ENCODE measurements at places on chromosomes 11 and 22.

GRCh38 chr22:18083406-18083805 lies 5.6 kb downstream of the PEX26 start:
- H3K4me1 ChIP-seq, result peaks cover 34% of the 10 kb centered on the region
- DNase-seq, result no peak
- H3K36me3 ChIP-seq, result peaks cover 71% of the 10 kb centered on the region
- H3K27ac ChIP-seq, result no peak overlapping the region

DNA sequence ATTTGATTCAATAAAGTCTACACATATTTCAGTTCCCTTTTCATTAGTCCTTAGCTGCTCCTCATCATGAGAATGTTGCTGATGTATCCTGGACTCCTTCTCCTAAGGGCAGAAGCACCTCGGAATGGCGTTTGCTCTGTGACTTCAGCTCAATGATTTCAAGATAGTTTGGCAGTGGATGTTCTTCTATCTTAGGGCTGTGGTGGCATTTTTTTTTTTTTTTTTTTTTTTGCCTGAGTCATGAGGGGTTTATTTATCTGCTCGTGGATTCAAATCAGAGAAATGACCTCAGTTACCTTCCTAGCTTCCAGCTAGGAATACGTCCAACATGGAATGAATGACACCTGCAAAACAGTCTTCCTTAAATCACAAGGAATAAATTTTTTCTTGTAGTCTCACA lies 220.0 kb upstream of the ZBED5 start:
- H3K4me3 ChIP-seq, result no peak overlapping the region
- H3K27ac ChIP-seq, result no peak overlapping the region
- no peaks in the 10 kb centered on the region for H3K36me3 ChIP-seq
- no peak for DNase-seq
- H3K27me3 ChIP-seq, result peaks cover 2% of the 10 kb centered on the region

DNA sequence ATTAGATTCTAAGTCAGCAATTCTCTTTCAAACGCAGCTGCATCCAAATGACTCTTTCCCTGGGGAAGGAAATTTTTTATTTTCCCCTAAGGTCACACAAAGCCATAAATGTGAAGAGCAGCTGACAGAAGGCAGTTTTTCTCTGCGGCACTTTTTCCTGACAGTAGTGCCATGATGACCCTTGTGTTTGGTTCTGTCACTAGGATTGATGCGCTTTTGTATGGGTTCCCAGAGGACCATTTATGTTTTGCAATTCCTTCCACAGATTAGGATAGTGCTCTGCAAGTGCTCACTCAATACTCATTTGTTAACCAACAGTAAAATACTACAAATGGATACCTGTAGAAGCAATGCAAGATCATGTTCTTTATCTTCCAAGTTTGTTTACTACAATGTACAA lies 359.6 kb upstream of the CTSC start:
- H3K4me3 ChIP-seq, result no peak overlapping the region
- DNase-seq, result no peak
- H3K4me1 ChIP-seq, result no peaks in the 10 kb centered on the region

DNA sequence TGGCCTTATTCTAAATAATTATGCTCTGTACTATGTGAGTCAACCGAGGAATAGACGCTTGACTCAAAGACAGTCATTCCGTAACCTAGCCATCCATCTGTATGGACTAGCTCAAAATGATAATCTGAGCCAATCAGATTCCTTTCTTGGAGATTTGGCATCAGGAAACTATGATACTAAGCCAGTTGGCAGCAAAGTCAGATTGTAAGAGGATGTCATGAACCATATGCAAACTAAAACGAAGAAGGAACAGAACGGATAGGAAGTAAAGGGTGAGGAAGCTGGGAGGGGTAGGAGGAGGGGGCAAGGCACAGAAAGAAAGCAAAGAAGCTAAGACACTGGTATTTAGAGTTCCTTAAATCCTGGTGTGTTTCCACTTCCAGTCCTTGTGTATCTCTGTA lies 10.7 kb upstream of the SESN3 start:
- no peak for DNase-seq
- H3K4me1 ChIP-seq, result peaks cover 2% of the 10 kb centered on the region
- H3K4me3 ChIP-seq, result no peak overlapping the region
- H3K27me3 ChIP-seq, result no peaks in the 10 kb centered on the region
- H3K36me3 ChIP-seq, result no peaks in the 10 kb centered on the region
- H3K27ac ChIP-seq, result no peak overlapping the region

DNA sequence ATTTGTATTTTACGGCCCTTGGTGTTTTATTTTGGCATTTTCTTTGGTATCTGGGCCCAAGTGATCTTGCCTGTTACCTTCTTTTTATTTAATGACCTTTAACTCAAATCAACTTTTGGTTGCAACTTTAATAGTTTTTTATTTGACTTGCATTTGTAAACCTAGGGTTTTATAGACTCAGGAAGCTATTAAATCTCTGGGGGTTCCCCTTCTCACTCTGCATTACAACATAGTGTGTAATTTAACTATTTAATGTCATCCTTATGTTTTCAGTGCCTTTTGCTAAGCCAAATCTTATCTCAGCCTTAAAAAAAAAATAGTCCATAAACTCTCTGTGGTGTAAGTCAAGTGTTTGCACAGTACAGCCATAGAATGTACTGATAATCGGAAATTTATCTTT lies 3.4 kb downstream of the FJX1 start:
- peaks cover 68% of the 10 kb centered on the region for H3K27me3 ChIP-seq
- DNase-seq, result no peak
- H3K4me1 ChIP-seq, result peaks cover 9% of the 10 kb centered on the region
- H3K27ac ChIP-seq, result no peak overlapping the region
- H3K4me3 ChIP-seq, result no peak overlapping the region
- no peaks in the 10 kb centered on the region for H3K36me3 ChIP-seq

DNA sequence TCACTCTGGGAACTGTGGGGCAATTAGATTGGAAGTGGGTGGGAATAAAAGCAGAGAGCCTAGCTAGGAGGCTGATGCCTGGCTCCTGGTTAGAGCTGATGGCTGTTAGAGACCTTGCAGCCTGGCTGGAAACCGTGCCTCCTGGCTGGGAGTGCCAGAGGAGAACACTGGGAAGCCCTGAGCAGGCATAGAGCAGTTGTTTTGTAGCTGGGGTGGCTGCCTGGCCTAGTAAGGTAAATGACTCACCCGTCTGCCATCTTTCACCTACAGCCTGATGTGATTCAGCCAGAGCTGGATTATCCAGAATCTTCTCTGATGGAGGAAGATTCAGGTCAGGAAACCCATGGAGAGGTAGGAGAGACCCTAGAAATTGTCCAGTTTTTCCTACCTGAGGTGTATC lies 6.1 kb downstream of the UQCR10 start:
- no peak overlapping the region for H3K4me3 ChIP-seq
- H3K27me3 ChIP-seq, result no peaks in the 10 kb centered on the region
- peaks cover 7% of the 10 kb centered on the region for H3K4me1 ChIP-seq
- no peak for DNase-seq

GRCh38 chr11:112050721-112051120 lies 23.1 kb downstream of the PIH1D2 start:
- no peaks in the 10 kb centered on the region for H3K27me3 ChIP-seq
- H3K4me1 ChIP-seq, result peaks cover 15% of the 10 kb centered on the region
- no peak overlapping the region for H3K4me3 ChIP-seq
- H3K36me3 ChIP-seq, result peaks cover 74% of the 10 kb centered on the region

GRCh38 chr11:2256293-2256913 lies 14.0 kb downstream of the ASCL2 start:
- no peaks in the 10 kb centered on the region for H3K36me3 ChIP-seq
- no peak overlapping the region for H3K27ac ChIP-seq

Measured in activated CD4-positive, alpha-beta T cell treated with anti-CD3 and anti-CD28 coated beads, Interleukin-2, amount 10 ng/mL, durations not matched to agents 7 days and 5 days (primary cell).